Naive B cell (primary cell): ENCODE measurements at places on chromosomes 12 and 14.

- no peak for DNase-seq
Measured at GRCh38 chr12:130744274-130744673, 28.2 kb upstream of the RIMBP2 start.

GRCh38 chr14:75660238-75660629 lies 442 bp downstream of the ERG28 start:
- DNase-seq, result no peak

DNA sequence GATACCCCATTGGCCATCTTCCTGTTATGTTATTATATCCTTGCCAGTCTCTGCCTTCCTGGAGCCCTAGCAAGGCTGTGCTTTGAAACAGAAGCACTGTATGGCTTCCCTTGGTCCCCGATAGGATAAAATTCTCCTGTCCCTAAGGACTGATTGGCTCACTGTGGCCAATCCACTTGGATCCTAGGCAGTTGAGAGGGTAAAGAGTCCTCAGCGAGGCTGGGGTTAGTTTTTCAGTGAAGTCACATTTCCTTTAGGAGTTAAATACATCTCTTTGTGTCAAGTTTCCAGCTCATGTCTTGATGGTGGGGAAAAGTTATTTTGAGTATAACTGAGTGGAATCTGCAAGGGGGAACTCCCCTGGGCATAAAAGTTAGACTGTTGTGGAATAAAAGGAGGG lies 7.3 kb downstream of the AACS start:
- DNase-seq, result no peak

DNA sequence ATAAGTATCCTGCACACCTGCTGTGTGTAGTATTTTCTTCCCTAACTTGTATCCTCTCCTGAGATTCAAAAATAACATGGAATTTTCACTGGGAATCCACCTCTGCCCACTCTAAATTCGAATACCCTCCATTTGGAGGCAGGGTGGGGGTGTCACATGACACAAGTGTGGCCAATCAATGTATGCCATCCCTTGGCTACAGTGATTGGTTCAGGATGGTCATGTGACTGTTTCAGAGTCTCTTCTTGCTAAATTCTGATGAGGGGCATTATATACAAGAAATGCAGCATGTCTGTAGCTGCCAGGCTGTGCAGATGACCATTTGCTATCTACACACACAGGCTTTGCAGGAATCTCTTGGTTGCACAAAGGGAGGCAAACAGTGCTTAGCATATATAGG lies 86.8 kb upstream of the TMEM132C start:
- DNase-seq, result no peak

GRCh38 chr12:26678697-26679660 lies 154.0 kb downstream of the ITPR2 start:
- DNase-seq, result no peak

DNA sequence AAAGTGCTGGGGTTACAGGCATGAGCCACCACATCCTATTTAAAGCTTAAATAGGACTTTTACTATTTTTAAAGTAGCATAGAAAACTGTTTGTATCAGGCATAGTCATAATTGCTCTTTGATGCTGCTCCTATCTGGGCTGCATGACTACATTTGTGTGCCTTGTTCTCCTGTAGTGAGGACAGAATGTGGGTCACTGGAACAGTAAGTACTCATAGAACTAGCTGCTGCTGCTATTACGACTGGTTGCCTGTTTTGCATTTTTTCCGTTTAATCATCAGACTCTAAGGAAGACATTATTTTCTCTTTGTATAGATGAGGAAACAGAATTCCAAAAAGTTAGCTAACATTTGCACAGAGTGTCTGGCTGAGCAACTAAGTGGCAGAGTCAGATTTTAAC lies 42.8 kb downstream of the ZC3H14 start:
- no peak for DNase-seq

DNA sequence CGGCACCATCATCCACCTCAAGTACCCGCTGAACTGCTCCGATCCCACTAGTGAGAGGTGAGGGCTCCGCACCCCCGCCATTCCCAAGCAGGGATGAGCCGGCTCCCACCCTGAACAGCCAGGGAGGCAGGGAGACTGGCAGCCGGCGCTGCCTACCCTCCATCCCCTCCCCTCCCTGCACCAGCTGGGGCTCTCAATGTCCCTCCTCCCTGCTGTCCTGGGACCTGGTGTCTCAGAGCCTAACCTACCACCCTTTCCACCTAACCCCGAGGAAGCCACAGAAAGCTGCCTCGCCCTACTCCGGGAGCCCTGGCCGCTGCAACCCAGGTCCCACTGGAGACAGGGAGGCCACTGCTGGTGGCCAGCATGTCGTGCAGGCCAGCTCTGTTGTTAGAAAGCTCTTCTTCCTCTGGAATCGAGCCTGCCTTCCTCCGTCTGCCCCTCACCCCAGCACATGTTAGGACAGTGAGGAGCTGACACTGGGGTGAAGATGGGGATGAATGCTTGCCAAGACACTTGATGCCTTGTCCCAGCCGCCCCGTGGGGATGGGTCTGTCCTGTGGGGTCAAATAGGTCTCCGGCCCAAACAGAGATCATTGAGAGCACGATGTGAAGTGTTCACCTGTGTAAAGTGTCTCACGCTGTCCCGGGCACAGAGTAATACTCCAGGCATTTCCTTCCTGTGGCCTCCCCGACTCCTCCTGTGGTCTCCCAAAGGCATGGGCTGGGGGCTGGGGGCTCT lies 1.1 kb downstream of the PTPN6 start:
- no peak for DNase-seq

DNA sequence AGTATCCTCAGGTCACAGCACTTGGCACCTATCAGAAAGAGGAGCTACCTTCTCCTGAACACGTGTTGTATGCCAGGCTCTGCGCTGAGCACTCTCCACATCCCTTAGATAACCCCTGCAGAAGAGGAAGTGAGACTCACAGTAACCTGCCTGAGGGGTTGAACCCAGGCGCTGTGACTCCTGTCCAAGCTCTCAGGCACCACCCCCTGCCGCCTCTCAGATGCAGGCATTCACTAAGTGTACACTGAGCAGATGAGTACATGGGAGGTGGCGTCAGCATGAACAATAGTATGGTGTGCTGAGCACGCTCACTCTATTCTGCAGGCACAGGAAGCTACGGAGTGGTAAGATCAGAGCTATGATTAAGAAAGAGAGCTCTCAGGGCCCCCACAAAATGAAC lies 21.0 kb upstream of the RIC8B start:
- DNase-seq, result peak; percentile 31

DNA sequence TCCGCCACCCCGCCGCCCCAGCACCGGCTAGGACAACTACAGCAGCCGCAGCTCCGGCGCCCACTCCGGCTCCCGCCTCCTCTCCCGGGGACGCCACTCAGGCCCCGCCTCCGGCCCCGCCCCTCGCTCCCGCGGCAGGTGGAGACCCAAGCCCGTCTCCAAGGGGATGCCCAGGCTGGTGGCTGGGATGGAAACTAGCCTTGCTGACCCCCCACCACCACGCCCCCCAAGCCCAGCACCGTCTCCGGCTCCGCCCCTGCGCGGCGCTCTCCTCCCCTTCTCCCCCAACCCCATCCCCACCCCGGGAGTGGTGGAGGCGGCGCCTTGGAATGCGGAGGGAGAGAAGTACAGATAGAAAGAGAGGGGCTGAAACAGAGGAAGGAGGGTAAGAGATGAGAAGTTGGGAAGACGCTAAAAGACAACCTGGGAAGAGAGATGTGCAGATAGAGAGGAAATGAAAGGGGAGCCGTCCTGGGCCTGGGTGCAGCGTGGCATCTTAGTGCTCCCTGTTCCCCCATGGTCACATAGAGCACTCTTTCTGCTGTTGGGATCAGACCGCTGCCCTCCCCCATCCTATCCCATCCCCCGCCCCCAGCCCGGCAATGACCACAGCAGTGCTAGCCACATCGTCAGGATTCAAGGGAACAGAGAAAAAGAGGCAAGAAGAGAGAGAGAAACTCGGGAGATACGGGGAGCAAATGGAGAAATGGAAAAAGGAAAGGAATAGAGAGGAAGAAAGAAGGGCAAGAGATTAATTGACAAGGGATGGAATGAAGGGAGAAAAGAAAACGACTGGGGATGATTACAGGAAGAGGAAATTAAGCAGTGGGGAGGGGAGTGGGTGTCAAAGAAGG lies at the start of gene ITGA7:
TSS of gene ITGA7 (minus strand) at position 64 of the 854 bp plus-strand sequence. CDS start 222 bp downstream, outside the sequence.
- DNase-seq, result peak; percentile 31

GRCh38 chr14:26594148-26594547 lies 3.7 kb downstream of the NOVA1 start:
- no peak for DNase-seq

- DNase-seq, result no peak
Measured at GRCh38 chr14:70847406-70848090, 38.2 kb upstream of the MAP3K9 start.

DNA sequence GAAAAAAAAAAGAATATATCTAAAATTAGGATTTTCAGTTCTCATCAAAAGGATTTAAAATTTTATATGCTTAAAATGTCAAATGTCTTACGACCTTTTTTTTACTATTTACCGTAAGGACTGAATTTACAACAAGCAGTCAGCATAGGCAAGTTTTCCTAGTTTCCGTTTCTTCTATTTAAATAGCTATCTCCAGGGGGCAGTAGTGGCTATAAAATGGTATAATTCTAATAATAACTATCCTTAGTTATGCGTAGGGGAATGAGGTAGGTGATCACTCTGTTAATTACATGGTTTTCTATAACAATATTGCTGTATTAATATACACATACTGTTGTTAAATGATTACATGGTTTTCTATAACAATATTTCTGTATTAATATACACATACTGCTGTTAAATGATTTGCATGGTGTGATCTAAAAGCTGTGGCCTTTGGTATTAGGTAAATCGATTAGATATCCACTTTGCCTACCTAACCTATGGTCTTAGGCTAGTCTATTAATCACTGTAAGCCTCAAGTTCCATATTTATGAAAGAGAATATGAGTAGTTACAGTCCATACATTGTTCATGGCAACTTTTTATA lies 217.7 kb upstream of the PDZRN4 start:
- no peak for DNase-seq

DNA sequence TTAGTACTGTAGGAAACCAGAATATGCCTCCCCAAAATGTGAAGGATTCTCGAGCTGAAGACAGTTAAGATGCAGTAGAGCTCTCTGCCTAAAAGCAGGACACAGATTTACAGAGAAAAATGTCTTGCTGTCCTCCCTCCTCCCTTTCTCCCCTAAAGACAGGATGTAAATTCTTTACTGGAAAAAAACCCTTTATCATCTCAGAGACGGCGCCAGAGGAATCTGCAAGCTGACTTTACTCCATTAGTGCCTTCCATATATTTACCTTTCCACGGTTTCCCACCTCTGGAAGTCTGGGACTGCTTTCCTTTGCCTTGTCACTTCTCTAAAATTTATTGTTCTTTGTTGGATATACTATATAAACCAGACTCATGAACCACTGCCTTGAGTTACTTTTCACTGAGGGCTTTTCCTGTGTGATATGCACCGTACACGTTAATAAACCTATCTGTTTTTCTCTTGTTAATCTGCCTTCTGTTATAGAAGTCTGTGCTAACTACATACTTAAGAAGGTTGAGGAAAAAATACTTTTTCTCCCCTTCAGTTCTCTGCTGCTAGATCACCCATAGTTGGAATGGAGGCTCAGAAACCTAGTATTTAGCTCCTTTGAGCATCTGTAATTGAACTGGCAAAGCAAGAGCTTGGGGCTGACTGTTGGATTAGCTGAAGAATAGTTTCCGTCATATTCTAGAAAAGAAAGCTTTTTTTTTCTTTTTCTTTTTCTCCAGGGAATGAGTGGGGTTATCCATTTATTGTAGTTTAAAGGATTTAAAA lies 99.9 kb downstream of the RAD51B start:
- DNase-seq, result no peak

DNA sequence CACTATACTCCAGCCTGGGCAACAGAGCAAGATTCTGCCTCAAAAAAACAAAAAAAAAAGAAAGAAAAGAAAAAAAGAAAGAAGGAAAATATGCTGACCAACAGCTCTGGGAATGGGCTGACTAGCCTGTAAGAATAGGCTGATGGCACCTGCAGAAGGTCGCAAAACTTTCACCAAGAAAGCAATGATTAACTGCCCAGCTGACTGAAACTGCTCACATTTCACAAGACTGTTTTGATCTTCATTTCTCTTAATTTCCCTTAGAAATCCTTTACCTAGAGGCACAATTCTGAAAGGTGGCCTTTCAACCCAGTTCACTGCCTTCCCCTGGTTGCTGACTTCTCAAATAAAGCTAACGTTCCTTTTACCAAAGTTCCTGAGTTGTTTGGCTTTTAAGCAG lies 12.4 kb downstream of the BEST3 start:
- DNase-seq, result no peak

- DNase-seq, result no peak
Measured at GRCh38 chr14:67733616-67734015, 31.9 kb downstream of the RDH12 start.

- no peak for DNase-seq
Measured at GRCh38 chr14:80315681-80316080, 104.4 kb upstream of the DIO2 start.

DNA sequence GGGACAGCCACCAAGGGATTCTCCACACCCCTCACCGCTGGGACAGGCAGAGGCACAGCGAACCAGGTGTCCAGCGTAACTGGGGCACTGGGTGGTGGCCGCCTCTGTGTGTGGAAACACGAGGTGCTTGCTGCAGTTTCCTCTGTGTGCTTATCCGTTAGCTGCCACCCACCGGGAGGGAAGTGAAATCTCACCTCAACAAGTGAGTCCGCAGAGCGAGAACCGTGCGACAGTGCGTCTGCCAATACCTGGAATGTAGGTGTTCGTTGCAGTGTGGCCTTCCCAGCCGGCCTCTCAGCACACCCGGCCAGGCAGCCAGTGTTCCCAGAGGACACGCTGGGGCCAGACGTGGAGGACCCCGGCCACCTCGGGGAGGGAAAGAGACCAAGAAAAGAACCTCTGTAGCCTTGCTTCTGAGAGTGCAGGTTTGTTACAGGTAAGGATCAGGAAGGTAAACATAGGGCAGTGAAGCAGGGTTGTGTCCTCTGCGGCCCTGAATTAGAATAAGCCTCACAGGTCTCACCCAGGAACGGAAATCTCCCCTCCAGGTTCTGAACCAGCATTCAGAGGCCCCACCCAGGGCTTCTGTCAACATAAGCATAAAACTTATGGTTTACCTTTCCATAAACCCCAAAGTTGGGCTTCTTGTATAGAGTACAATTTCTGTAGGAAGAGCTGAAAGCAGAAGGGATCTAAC lies 1.5 kb downstream of the BCL2L14 start:
- no peak for DNase-seq
